AG04449 (cell line): ENCODE measurements at places on chromosomes 11 and 22.

GRCh38 chr11:107957109-107957588 is 28.9 kb downstream of the RAB39A start:
- DNase-seq = no peak

GRCh38 chr22:32752816-32753520 is 48.5 kb upstream of the TIMP3 start:
- no peak for DNase-seq

DNA sequence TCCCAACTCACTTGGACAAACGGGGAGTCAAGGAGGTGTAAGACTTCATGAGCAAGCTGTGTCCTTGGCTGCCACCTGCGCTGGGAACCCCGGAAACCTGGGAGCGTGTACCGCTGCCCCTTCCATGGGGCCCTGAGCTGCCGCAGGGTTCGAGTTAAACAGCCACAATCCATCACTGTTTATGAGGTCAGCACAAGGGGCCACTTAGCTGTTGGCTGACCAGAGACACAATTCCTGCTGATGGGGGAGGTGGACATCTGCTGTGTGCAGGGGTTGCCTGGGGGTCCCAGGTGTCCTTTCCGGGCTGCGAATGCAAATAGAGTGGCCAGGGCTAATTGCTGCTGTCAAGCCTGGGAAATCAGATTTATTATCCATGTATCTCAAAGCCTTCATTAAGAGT is 549.3 kb downstream of the BRD1 start:
- DNase-seq = no peak

- DNase-seq = no peak
These were observed 21.5 kb downstream of the FADS3 start for GRCh38 chr11:61869708-61870451.

DNA sequence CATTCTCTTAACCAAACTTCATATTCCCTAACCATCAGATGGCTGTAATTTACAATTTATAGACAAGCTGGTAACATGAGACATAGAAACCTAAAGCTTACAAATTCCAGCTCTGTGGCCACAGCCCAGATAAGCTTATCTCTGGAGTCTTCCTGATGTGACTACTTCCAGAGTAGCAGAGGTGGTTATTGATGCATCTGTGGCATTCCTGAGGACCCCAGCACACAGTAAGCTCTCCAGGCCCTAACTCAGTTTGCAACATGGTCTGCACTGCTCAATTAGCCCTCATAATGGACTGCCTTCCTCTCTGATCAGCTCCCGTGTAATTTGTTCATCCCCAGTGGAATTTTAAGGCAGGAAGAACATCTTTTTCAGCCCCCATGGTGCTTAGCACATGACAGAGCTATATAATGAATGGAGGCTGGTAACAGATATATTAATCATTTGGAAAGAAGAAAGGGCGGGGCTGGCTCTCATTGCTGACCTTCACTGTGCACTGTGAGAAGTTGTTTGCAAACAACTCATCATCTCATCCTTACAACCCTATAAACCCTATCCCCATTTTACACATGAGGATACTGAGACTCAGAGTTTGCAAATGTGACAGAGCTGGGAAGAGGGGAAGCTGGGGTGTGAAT is 30.1 kb upstream of the KCNJ11 start:
- DNase-seq = no peak

DNA sequence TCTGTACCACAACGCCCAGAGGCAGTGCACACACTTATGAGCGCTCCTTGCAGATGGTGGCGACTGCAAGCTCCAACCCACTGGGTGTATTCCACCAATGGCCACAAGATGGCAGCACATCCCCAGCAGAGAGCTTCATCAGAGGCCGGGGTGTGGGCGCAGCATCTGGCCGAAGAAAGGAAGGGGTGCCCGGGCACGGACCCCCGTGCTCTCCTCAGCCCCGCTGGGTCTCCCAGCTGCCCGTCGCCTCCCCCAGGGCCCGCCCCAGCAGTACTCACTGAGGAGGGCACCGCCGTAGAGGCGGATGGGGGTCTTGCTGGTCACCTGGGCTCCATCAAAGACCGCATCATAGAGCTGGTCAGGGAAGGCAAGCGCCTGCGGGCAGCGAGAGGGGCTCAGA is 14.2 kb downstream of the TP53I11 start:
- peak; percentile 12 for DNase-seq

DNA sequence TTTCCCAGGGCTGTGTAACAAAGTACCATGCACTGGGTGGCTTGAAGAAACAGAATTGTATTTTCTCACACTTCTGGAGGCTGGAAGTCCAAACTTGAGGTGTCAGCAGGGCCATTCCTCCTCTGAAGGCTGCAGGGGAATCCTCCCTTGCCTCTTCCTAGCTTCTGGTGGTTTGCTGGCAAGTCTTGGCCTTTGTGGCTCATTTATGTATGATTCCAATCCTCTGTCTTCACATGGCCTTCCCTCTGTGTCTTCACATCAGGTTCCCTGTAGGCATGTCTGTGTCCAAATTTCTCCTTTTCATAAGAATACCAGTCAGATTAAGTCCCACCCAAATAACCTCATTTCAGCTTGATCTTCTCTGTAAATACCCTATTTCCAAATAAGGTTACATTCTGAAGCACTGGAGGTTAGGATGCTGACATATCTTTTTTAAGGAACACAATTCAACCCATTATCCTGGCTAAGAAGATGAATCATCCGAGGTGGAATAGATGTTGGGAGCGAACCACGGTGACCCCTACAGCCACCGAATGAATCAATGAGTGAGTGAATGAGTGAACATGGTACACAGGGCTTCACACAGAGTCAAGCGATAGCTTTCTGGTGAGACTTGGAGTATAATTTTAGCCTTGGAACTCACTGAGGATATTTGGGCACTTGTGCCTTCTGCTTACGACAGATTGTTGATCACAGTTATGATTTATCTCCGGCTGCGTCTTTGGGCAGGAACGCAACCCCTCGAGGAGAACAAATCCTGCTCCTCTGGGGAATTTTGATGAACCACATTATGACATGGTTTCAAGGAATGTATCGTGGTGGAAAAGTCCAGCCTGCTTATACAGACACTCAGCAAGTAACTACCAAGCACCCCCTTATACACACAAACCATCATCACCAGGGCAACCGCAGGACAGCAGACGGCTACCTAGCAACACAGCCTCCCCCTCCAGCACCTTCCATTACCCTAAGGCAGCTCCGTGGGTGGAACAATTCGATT is 34.3 kb upstream of the MICAL2 start:
- DNase-seq = peak; percentile 100

GRCh38 chr22:36879775-36880174 is 19.0 kb downstream of the NCF4 start:
- DNase-seq = no peak

- no peak for DNase-seq
These were observed 121.8 kb upstream of the C11orf87 start for GRCh38 chr11:109300211-109300610.

GRCh38 chr11:67541198-67541597 is 18.0 kb upstream of the CABP2 start:
- DNase-seq = no peak

- no peak for DNase-seq
These were observed 127.2 kb upstream of the SYT13 start for GRCh38 chr11:45413156-45413858.

- DNase-seq = no peak
These were observed 4.6 kb downstream of the TNRC6B start for GRCh38 chr22:40182231-40182835.

GRCh38 chr22:24894220-24894975 is 52.1 kb downstream of the LHFPL7 start:
- DNase-seq = peak; percentile 31

DNA sequence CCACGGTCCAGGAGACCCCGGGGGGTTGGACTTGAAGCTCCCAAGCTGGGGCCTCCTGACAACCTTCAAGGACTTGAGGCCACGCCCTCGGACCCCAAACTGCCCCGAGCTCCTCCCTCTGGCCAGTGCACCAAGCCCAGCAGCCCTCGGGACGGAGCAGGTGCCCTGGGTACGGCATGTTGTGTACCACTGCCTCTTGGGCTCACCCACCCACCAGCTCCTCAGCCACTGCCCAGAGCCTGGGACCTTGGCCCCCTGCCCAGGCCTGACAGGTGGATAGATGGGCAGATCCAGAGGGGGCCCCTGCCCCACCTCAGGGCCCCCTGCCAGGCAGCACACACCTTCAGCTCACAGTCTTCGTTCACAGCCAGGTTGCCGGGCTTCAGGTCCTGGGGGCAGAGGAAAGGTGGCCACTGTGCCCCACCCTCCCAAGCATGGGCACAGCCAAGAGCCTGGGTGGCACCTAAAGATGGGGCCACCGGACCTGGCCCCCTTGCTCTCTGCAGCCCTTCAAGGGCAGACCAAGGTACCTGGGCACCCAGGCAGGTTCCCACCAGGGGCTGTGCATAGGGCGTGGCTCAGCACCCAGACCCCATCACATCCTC is 5.1 kb downstream of the MAPK12 start:
- no peak for DNase-seq

DNA sequence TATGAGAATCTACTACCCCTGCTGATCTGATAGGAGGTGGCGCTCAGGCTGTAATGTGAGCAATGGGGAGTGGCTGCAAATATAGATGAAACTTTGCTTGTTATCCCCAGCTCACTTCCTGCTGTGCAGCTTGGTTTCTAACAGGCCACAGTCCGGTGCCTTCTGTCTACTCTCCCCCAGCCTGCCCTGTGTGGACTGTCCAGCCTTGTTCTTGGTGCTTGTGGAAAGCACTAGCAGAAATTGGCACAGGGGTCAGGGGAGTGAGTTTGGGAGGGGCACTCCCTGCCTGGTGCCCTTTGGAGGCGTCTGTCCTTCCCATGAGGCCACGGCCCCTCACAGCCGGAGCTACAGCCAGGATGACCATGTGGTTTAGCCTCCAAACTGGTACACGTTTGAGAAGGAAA is 14.3 kb downstream of the MOV10L1 start:
- no peak for DNase-seq

DNA sequence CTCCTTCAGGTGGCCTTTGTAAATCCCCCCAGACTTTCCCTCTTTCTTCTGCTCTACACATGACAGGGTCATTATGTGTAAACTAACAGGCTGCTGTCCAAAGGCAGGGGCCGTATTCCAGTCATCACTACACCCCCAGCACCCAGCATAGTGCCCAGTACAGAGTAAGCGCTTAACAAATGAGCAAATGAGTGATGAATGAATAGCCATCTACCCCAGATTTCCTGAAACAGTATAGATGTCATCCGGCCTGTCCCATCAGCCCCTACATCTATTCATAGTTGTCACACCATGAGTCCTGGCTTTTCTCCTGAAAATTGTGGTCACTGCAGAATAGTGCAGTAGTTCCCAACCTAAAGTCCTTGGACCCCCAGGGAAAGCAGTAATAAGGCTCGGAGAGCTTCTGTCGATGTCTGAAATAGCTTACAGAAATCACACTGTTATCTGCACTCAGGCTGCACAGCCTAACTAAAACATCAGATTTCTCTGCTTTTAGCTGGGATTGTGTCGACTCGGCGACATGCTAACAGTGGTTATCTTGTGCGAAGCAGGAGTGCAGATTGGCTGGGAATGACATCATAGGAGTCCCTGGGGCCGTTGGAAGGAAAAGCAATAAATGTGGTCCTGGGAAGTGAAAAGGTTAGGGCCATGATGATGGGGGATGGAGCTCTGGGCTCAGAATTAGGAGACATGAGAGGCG is 143.8 kb upstream of the NECTIN1 start:
- no peak for DNase-seq

DNA sequence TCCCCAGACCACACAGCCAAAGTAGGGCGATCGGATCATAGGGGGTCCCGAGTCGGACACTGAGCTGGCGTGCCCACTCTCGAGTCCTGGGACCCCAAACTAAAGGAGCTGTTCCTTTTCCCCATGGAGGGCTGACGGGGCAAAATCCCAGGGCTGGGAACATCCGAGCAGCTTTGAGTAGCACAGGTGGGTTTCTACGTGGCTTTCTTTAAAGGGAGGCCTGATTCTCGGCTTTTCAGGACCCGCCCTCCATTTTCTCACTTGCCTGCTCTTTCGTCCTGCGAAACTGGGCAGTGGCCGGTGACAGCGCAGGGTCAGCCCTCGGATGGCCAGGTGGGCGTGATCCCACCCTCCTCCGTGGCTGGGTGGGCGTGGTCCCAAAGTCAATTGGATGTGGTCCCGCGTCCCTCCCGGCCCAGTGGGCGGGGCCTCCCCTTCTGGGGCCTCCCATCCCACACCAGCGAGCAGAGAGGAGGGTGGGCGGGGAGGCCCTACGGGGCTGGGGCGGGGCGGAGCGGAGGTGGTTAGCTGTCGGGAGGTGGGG is 17.5 kb upstream of the TXNRD2 start:
- no peak for DNase-seq

DNA sequence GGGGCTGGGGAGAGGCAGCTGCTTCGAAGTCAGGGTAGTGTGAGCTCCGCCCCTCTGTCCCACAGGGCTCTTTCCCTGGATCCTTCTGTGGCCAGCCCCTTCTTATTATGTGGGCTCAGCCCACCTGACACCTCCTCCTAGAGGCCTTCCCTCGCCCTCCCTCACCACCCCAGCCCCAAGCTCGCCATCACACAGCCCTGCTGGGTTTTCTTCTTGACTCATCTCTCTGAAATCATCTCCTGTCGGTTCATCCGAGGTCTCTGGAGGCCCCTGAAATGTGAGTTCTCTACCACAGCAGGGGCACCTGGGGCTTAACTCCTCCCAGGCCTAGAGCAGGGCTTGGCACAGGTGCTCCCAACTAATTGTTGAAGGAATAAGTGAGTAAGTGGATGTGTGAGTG is 65.2 kb downstream of the CACNA1I start:
- DNase-seq = no peak
